Gastroesophageal sphincter (tissue), 4 donors: ENCODE measurements at places on chromosomes 2 and 18. TPM values are rescaled to one million over a fixed set of nuclear protein-coding genes. Genes with fewer than 3 reads are reported as not detected.

- ATAC-seq: no peak
Observed at GRCh38 chr2:137193401-137193800, 428.1 kb downstream of the THSD7B start.

SRD5A2 gene
- total RNA-seq: not detected

GNLY gene
- 3.1 TPM for total RNA-seq

- ATAC-seq: no peak
Observed at GRCh38 chr2:24175631-24176187, 856 bp downstream of the FAM228A start.

ZBTB7C gene
- total RNA-seq: 15.4 TPM

GRCh38 chr2:137231628-137232027 is 466.3 kb downstream of the THSD7B start:
- no peak for ATAC-seq

DNA sequence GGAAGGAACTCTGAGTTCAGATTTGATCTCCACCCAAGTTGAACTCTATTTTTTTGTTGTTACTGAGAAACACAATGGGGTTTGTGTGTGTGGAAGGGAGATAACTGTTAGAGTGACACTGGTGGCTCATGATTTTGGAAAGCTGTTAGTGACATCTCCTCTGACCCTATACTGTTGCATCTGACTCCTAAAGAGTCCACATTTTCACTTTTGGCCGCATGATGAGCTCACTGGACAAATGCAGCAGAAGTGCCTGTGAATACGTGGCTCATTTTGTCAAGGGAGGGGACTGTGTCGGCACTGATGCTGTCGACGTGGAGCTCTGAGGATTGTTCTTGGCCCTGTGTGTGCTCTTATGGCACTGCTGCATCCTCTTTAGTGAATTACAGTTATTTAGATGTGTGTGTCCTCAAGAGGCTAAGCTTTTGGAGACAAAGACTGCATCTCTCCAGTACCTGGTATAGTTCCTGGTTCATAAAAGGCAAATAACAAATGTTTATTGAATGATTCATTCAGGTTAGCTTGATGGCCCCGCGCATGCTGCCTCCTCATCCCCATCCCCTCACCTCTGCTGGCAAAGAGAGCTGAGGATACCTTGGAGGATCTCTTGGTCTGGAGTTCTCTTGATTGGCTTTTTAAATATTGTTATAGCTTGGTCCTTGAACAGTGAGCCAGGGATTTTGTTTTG is 135.4 kb downstream of the PHLPP1 start:
- ATAC-seq: no peak

LYG1 gene
- not detected for total RNA-seq

DNA sequence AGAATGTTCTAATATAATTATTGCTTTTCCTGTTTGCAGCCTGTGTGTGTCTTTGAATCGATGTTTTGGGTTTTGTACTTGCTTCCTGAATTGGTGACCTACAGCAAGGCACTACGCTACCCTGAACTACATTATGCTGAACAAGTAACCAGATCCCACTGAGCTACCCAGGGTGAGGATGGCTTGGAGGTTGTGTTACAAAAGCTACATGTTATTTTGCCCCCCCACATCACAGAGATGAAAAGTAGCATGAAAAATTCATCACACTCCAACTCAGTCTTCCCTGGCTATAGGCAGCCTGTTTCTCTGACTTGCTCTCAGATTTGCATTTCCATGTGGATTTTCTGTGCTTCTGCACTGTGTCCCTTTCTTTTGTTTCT is 162.1 kb downstream of the LDLRAD4 start:
- ATAC-seq: no peak

DNA sequence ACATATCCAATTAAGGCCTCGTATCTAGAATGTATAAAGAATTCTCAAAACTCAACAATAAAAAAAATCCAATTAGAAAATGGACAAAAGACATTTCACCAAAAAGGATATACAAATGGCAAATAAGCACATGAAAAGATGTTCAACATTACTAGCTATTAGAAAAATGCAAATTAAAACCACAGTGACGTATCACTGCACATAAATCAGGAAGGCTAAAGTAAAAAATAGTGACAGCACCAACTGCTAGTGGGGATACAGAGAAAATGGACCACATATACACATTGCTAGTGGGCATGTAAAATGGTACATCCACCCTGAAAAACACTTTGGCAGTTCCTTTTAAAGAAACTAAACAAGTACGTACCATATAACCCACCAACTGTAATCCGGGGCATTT is 59.7 kb downstream of the SMAD4 start:
- ATAC-seq: no peak

DNA sequence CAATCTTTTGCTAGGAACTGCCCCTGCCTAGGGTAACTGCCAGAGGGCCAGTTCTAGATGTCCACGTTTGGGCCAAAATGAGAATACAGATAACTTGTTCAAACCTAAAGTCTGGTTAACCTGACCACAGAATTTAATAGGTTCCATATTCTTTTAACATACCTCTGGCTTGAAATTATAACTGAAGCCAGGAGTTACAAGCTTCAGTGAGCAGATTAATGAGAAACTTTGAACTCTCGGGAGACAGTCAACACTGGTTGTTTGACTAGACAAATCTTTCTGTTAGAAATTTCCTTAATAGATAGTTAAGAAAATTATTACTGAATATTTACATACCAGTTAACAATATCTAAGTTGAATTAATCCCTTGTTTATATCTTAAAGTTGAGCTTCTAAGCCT is 110.0 kb upstream of the KLF7 start:
- no peak for ATAC-seq

GRCh38 chr2:64630752-64631151 is 23.0 kb downstream of the SERTAD2 start:
- ATAC-seq: no peak

DNA sequence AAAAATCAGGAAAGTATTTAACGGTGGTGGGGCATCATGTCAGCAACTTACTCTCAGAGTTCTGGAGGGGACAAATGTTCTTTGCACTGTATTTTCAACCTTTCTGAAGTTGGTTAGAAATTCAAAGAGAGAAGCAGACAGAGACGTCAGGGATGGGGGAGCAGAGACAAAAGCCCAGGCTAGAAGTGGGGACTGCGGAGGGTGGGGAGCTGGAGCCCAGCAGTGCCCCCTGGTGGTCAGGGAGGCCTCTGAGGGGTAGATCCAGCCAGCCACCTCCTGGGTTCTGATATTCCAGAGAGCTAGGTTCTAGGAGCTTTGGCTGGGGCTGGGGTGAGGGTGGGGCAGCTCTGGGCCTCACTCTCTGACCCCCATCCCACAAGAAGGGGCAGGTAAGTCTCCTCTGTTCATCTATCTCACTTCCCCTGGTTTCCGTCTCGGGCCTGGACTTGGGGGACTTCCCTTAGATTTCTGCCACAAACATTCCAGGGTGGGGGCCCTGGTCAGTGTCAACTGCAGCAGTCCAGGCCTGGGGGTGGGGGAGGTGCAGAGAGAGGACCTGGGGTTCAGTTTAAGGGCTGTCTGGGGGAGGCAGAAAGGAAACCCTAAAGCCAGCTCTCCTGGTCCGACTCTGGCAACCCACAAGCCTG is 8.9 kb downstream of the TNS1 start:
- ATAC-seq: peak; percentile 56

- ATAC-seq: no peak
Observed at GRCh38 chr2:122077114-122077513, 321.7 kb downstream of the TSN start.

SP110 gene
- total RNA-seq: 37.5 TPM

CCBE1 gene
- 2.2 TPM for total RNA-seq

DNA sequence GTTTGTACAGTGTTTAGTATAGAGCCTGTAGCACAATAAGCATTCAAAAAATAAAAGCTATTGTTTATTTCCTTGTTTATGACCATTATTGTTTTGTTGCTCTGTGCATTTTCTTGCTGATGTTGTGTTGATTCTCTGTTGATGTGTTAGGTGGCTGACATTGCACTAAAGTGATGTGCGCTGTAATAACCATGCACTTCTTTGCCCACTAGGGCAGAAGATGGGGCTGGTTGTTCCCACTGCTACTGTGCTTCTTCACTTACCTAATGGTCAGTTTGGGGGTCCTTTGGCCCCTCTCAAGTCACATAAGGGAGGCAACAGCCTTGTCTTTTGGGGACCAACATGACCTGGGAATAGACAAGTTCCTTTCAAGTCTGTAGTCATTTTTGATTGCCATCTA is 6.0 kb downstream of the SCG2 start:
- no peak for ATAC-seq

DNA sequence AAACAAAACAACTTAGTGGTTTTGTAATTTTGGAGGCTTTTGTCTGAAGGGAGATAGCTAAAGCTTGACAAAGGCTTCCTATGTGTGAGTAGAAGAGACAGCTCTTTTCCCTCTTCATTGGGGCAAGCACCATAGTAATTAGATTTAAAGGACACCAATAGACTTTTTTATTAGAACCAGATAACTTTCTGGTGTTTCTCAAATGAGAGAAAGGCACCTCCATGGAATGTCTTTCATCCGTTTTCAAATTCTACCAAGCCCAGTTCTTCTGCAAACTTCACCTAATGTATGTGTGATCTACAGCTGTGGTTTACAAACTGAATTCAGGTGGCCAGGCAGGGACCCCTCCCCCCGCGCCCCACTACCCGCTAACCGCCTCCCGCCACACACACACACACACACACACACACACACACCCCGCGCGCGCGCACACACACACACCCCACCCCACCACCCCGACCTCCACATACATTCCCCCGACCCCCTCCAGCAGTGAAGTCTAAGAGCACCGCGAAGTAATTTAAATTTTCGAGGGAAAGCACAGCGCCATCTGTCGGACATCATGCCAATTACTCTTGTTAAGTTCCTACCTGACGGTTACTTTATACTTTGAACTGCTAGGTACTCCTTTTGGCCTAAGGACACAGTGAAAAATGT is 31.6 kb upstream of the PPP1R1C start:
- peak; percentile 48 for ATAC-seq

CROCC2 gene
- not detected for total RNA-seq

FAP gene
- 4.6 TPM for total RNA-seq

GRCh38 chr2:105417857-105418436 is 19.1 kb upstream of the FHL2 start:
- no peak for ATAC-seq

DNA sequence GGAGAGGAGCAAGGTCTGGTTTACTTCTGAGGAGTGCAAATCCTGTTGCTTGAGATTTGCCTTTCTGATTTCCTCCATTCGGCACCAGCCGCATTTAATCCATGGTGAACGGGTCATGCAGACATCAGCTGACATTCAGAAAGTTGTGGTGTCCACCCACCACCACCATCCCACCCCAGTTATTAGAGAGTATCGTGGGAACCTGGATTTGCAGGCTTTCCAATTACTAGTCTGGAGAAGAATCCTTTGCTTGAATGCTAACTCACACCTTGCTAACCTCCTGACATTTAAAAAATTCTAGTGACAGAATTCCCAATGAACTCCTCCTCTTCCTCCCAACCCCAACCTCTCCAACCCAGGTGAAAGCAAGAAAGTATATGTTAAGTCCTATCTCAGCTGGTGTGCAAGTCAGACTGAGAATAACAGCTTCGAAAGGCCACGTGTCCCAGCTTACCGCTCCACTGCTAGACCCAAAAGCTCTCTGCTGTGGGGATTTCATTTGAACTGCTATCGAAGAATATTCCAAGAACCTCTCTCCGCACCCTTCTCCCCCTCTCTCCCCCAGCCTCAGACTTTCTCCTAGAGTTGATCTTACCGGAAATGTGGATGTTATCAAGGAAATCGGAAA is 17.7 kb downstream of the BCL11A start:
- no peak for ATAC-seq

DNA sequence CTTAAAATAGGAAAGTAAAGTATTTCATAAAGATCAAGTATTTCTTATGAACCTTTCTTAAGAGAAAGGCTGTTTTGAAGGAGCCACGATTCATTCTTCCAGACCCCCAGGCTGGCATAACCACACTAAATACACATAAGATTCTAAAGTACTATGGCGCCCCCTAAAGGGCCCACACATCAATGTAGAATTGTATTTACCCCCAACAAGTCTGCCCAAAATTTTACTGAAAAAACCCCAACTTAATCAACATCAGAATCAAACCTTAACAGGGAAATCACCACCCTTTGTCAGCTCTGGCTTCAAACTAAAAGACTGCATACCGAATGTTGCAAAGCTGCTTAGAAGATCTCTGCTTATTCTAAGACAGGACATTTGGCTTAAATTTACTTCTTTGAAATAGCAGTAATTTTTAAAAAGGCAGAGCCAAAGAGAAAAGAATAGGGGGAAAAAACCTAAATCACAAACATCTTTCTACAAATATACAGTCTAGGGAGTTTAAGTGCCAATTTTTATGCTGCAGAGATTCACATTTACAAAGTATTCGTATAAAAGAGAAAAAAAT is 20.4 kb upstream of the BCL2 start:
- ATAC-seq: no peak

- ATAC-seq: no peak
Observed at GRCh38 chr2:239443666-239444567, 43.1 kb upstream of the HDAC4 start.

PROM2 gene
- 36.4 TPM for total RNA-seq

- ATAC-seq: no peak
Observed at GRCh38 chr2:181318504-181319280, 138.5 kb upstream of the ITGA4 start.

DNA sequence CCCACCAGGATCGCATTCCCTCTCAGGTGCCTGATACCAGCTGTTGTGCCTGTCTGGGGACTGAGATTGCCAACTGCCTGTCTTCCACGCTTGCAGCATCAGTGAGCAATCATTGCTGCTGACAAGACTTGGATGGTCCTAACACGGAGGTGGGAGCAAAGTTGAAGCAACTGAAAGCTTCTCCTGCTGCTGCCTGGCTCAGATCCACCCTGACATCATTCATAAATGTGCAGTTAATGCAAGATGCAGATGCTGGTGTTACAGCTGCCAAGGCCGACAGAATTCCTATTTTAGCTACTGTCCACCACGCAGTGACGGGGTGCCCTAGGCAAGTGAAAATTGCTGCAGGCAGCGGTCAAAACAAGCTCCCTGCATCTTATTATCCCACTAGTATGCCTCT is 131.4 kb downstream of the VWC2L start:
- no peak for ATAC-seq

DNA sequence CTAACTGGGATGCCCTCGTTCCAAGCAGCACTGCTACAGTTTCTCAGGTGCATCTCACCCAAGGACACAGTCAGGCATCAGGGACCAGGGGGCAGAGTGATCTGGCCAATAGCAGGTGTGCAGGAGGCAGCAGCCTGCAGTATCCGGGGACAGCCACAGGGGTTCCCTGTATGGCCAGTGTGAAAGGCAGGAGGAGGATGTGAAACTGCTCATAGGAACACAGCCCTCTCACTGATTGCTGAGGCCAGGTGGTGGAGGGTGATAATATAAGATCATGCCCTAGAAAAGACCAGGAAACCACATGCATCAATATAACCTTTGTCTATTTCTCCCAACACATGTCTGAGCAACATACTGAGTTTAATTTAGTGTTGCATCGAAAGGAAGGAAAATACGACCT is 112.7 kb upstream of the TACR1 start:
- ATAC-seq: no peak

GRCh38 chr2:142750858-142751257 is 126.6 kb upstream of the KYNU start:
- no peak for ATAC-seq

DNA sequence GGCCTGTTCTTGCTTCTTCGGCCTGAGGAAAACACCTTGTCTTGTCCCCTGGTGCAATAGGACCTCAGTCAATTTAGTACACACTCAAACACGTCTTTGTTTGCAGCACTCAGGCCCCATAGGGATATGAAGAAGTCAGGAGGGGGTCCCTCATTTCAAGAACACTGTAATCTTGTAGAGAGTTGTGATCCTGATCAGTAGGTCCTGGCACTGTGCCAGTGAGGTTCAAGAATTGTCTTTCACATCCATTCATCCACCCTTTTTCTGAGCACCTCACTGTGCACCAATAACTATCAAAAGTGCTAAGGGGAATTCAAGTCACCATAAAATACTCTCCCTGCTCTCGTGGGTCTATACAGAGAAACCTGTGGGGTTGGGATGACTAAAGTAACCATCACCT is 131.4 kb upstream of the LHCGR start:
- ATAC-seq: no peak

C2orf74 gene
- total RNA-seq: 41.6 TPM
